ENCODE measurements at places on chromosomes 1 and 21.

DNA sequence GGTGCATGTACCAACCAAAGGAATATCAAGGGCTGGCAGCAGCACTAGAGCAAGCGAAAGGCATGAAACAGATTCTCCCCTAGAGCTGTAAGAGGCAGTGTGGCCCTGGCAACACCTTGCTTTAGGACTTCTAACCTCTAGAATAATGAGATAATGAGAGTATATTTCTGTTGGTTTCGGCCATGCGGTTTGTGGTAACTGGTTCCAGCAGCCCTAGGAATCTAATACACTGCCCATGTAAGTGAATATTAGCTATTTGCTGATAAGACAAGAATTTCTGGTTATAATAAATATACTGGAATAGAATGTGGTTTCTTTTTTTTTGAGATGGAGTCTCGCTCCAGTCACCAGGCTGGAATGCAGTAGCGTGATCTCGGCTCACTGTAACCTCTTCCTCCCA, 199.4 kb downstream of the GABPA start:
- DNase-seq: no peak

DNA sequence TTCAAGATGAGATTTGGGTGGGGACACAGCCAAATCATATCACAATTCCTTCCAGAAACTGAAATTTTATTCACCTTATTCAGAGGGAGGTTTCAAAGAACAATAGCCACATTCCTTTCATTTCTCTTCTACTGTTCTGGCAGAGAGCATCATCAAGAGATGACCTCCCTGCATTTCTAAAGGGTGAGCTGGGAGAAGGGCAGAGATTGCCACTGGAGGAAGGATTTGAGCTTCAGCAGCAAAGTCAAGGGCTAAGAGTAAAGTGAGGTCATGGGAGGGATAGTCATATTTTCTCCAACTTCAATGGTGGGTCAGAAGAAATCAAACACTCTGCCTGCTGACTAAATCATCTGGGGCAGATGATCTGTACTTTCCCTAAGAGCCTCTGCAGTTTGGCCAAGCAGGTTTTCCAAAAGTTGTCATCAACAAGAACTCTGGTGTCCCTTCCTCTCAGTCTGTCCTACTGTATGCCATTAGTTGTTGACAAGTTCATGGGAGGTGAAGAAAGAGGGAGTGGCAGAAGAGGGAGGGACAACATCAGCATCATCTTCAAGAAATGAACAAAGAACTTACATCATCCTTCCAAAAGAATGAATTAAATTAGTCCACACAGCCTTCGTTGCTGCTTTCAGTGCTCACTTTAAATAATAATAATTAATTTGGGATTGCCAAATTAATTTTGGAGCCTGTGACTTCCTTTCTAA, 298.3 kb downstream of the ASTN1 start:
- no peak for DNase-seq

- DNase-seq: no peak
Observed at GRCh38 chr1:235262539-235262938, 65.4 kb downstream of the ARID4B start.

GRCh38 chr1:6701437-6702153, at the start of gene DNAJC11:
Gene DNAJC11 (minus strand): TSS chr1:6701816. CDS start chr1:6701800, 16 bp downstream.
- DNase-seq: peak; percentile 98

GRCh38 chr1:93669369-93669768, 12.3 kb downstream of the BCAR3 start:
- no peak for DNase-seq

DNA sequence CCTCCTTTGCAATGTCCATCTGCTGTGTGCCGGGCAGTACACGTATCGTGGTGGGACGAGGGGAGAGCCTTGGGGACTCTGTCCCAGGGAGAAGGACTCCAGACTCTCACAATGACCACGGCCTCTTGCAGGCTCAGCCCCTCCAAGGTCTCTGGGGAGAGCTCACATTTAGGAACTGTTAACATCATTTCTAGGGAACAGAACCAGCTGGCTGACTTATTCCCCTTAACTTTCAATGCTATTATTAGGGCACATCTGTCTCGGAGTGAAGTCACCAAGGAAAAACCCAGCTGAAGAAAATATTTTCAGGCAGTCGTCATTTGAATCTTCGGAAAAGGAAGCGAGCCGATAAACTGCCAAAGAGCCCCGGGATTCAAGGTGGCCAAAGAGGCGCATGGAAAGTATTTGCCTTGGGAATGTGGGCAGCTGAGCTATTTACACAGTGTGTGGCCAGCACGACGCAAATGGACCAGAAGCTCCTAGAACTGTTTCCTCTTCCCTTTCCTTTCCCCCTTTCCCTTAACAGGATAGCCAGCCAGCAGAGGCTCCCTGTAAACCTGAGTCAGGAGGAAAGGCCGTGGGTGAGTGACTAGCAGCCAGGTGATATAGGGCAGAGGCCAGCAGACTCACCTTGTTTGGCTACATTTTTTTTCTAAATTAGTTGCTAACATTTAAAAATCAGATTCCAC, 74.5 kb downstream of the ITPKB start:
- DNase-seq: peak; percentile 54

GRCh38 chr1:1177452-1178206, 3.9 kb downstream of the TTLL10 start:
- no peak for DNase-seq

- DNase-seq: no peak
Observed at GRCh38 chr1:71014178-71014579, 33.4 kb downstream of the PTGER3 start.

GRCh38 chr1:110387048-110387754, 3.6 kb downstream of the SLC16A4 start:
- DNase-seq: no peak
